ENCODE measurements at places on chromosomes 6 and 20. TPM values are rescaled to one million over a fixed set of nuclear protein-coding genes. Genes with fewer than 3 reads are reported as not detected.
A peak's percentile ranks its signal among the peaks of the same experiment; 100 is the strongest.

DNA sequence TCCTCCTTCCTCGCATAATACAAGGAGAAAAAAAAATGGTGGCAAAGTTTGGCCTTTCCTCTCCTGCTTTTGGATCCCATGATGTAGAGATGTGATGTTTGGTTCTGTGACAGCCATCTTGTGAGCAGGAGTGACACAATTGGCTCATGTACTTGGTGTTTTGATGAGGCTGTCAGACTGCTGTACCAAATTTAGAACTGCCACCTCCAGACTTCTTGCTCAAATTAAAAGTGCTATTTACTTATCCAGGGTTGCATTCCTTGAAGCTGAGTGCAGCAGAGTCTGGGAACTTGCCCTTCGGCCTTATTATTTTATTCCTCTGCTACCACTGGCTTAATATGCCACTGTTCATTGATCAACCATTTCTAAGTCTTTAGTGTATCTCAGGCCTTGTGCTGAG, 21.9 kb downstream of the BCAS1 start:
- DNase-seq, result no peak

- DNase-seq, result no peak
Measured at GRCh38 chr6:16681260-16681873, 79.9 kb downstream of the ATXN1 start.

GRCh38 chr6:117265410-117266256, at the start of gene VGLL2:
Gene VGLL2 (plus strand): TSS chr6:117265558. CDS start chr6:117265764, 206 bp downstream.
- peak; percentile 12 for DNase-seq

DNA sequence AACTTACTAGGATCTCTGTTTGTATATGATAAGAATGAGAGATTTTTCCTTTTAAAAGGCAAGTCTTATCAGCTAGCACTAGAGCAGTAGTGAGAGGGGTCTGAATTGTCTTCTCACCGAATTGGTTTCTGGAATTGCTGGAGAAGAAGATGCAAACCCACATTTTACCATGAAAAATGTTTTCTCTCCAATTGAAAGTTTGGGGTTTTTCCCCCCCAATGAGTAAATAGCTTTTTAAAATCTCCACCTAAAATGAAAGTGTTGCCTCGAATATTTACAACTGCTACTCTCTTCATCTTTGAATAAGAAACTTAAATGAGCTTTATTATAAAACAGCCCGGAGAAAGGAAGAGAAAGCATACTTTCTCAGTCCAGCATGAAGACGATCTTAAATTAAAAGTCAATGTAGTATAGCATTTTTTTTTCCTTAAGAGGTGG, 1.8 kb downstream of the TCF21 start:
- DNase-seq, result no peak

GRCh38 chr20:48604426-48604825, 223.4 kb downstream of the PREX1 start:
- no peak for DNase-seq

ACAT2 gene
- 116 TPM for total RNA-seq

HRH3 gene
- total RNA-seq, result not detected

APOM gene
- total RNA-seq, result 3.1 TPM

MICB gene
- 23.2 TPM for total RNA-seq
